ENCODE measurements at places on chromosomes 5 and 9.

DNA sequence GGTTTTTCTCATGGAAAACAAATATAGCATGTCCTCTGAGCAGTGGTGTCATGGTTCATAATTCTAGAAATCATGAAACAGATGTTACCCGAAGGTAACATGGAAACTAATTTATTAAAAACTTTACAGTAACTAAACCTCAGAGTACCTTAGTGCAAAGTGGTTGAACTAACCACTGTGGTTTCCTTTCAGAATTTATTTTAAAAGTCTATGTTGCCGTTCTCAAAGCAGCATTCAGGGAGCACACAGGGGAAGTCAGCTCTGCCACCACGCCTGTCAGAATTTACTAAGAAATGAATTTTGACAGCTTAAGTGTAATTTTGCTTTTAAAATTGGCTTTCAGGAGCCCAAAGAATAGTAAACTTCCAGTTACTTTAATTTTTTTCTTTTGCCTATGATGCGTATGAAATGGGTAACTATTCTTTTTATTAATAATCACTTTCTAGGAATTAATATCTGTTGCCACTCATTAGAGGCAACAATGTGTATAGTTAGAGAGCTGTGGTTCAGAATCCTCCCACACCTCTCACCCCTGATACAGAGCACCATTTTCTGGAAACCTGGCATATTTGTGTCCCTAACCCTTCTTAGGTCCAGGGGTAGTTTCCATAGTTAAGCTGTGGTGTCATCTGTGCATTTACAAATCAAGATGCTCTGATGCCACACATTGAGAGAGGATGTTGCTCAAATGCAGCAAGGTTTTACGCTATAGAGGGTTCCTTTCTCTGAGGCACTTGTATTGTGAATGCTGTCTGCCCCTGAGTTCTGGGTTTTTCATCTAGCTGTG is 202.6 kb downstream of the ZSWIM6 start:
- DNase-seq: no peak

- no peak for DNase-seq
Measured at GRCh38 chr9:109994141-109994540, 213.8 kb downstream of the C9orf152 start.

DNA sequence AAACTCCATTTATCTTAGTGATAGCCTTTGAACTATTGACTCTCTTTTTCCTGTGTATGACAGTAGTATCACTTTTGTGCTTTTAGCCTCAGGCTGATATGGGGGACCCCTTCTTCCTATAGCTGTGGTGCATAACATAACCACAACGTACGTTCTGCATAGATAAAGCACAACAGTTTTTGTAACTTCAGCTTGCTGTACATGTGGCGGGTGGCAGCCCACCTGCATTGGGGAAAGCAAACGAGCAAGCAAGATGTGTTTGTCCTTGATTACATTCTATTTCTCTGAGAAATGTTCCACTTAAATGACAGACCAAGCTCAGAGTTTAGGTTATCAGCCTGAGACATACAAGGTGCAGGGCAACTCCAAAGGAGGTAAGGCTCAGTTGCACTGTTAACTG is 309.4 kb downstream of the KDM4C start:
- no peak for DNase-seq

GRCh38 chr5:107383414-107383813 is 287.3 kb downstream of the EFNA5 start:
- no peak for DNase-seq

DNA sequence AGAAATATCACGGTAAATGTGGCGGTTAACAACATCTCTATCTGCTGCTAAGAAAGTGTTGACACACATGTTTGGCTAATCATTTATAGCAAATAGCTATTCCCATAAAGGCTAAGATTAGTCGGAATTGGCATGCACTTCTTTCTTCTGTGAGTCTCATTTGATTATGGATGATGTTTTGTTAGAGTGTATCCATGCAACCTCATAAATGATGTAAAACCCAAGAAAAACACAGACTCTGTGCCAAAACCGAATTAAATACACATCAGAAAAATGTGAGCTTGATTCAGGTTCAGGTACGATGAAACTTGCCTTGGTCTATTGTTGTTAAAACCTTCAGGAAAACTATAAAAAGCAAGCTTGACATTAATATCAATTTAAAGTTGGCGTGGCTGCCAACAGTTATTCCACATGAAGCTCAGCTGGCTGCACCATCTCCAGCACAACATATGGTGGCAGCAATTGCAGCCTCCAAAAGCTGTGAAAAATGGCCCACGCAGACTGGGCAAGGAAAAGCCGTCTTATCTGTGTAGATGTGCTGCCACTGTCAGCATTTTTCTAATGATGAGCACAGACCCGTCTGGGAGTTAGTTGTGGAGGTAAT is 41.1 kb upstream of the ICE1 start:
- DNase-seq: no peak

DNA sequence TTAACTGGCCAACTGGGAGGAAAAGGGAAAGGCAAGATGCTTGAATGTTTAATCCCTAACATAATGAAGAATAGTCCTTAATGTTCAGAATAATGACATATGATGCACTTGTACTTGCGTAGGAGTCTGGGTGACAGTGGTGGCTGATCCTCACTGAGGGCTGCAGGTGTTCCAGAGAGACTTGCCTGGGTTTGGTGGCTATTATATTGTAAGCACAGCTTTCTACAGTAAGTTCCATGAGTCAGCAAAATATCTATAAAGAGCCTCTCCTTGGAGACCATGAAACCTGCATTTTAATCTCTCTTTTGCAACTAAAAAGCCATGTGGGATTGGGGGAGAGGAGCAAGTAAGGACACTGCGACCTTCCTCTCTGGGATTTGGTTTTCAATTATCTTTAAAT is 1.9 kb upstream of the NPR2 start:
- no peak for DNase-seq

DNA sequence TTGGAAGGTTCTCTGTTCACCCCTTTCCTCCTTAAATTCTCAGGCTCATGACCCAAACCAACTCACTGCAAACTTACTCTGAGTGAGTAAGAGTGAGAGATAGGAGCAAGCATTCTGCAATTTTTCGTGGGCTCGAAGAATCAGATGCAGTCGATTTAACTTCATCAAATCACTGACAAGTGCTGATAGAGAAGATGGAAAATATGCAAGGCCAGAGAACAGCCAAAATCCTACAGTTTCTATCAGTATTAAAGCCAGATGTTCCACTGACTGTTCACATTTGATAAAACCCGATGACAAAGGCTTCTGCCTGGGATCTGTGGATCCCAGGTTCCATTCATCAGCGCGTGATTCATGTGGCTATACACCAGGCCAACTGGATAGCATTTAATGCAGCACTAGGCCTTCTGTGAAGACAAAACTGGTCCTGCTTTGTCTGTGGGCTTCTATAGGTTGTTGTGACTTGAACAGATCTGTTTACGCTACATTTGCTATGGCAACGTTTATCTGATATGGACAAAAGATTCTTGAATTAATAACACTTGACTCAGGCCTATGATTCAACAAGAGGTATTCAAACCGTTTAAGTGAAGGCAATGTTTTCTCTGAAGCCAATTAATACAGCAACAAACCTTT is 251.2 kb downstream of the NFIB start:
- no peak for DNase-seq

DNA sequence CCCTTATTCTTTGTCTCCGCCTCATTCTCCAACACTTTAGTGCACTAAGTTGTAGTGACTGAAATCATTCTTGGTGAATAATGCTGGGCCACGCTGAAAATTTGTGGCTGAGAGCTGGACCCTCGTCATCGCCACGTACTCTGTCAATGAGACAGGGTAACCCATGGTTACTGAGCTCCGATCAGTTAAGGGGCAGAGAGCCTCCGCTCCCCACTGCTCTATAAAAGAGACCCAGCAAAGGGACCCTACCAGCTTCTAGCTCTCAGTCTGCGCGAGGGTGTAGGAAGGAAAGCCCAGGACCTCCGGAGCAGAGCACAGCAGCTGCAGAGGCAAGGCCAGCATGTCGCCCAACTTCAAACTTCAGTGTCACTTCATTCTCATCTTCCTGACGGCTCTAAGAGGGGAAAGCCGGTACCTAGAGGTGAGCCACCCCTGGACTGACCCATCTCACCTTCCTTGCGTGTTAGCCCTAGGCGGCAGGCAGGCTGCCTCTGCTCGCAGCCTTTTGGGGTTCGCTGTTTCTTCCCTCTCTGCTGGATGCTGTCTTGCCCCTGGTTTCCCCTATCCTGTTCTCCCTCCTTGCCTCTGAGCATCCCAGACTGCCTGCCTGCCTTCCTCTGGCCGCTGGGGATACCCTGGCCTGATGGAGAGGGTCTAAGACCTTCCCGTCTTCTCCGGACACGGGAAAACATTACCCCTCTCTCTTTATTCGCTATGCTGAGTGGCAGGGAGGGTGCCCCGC is at the start of gene CRHBP:
Gene CRHBP (plus strand): TSS at position 251 of the 742 bp plus-strand sequence. CDS start 90 bp downstream, at position 341.
- DNase-seq: no peak

DNA sequence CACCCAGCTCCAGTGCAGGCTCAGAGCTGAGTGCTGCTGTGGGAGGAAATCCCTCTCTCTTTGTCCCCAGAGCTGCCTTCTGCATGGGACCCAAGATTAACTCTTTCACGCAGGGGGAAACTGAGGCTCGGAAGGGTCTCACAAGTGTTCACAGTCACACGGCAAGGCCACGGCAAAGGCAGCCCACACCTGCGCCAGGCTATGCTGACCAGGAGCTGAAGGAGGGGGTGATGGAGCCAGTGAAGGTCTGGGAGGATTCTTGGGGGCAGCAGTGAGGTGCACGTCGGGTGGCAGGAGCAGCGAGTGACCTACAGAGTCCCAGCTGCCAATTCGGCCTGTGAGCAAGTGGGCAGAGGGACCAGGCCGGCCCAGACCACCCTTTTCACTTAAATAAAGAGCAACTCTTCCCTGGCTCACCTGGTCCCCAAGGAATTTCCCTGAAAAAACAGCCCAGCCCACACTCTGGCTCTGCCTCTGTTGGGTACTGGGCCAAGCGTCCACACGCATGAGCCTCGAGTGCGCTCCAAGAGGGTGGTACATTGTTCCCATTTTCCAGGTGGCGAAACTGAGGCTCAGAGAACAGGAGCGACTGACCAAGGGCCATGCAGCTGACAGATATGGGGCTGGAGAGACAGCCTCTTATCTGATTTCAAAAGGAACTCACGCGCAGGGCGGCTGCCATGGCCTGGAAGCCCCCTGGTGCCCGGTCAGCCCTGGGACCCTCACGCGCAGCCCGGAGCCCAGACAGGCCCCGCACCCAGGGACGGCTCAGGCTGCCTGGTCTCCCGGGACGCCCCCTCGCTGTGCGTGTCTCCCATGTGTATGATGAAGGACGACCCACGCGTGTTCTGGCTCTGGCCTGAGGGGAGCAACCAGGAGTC is 28.2 kb downstream of the SARDH start:
- DNase-seq: no peak

DNA sequence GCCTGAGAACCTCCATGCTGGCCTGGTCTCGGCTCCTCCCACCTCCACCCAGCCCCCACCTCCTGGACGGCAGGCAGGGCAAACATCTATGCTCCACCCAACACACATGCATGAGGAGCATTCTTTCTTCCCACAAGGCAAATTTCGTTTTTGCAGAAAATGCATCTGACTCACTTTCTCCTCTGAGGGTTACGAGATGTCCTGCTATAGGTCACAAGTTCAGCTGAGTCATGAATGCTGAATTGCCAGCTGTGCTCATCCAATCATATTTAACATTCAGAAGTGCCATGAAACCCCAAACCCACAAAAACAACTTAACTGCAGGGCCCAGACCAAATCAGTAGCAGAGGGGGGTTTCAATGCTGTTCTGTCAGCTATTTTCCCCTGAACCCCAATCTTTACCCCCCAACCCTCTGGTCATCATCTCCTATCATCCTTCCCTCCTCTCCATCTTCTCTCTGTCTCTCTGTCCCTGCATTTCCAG is 39.0 kb upstream of the OSMR start:
- DNase-seq: no peak

DNA sequence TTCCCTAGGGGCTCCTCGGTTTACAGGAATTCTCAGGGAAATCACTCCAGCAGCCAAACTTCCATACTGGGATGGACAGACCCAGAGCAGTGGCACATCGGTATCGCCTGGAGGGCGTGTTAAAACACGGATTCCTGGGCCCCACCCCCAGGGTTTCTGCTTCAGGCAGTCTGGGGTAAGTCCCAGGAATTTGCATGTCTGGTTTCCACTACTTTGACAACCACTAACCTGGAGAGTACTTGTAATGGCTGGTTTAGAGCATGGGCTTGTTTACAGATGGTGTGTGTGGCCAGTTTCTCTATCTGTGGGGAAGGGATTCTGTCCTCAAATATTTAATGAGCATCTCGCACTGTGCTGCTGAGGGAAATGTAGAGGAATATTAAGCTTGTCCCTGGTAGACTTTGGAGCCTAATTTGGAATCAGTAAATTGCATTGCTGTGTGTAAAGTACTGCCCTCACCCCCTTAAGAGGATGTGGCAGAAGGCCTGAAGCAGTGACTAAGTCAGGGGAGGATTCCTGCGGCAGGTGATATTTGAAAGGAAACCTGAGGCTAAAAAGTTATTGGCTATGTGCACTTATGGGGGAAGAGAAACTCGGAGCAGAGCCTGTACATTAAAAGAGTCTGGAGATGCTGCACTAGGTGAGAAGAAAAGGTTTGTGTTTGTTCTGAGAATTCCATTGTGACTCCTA is 18.6 kb upstream of the TJP2 start:
- DNase-seq: no peak

GRCh38 chr9:92160786-92161185 is 45.6 kb upstream of the SPTLC1 start:
- no peak for DNase-seq

- DNase-seq: no peak
Measured at GRCh38 chr9:27749838-27750237, 176.6 kb upstream of the C9orf72 start.

DNA sequence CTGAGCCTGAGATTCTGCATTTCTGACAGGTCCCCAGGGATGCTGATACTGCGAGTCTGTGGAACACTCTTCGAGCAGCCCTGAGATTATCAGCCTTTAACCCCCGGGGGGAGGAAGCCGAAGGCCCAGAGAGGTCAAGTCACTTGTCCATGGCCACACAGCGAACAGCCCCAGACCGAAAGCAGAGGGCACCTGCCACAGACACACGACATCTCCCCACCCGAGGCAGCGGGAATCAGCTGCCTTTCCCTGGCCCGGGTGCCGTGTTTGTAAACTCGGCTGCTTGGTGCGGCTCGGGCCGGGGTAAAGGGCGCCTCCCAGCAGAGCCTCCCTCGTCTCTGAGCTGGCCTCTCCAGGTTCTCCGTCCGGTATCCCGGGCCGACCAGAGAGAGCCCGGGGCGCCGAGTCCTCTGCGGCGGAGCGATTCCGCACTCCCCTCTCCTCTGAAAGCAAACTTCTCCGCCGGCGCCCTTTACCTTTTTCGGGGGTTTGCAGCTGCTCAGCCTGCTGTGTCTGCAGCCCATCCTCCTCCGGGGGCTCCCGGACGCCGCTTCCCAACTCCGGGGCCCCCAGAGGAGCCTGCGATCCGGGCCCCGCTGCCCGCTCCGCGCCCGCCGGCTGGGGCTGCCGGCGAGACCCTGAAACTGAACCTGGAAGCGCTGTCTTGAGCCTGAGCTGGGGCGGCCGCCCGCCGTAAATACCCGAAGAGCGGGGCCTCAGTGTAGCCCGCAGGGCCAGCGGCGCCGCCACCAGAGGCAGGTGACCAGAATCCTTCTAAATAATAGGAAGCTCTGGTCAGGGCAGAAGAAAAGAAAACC is at the start of gene CCDC69:
Gene CCDC69 (minus strand): TSS at position 646 of the 818 bp plus-strand sequence. CDS start 122 bp downstream, at position 524.
- DNase-seq: peak; percentile 64

GRCh38 chr5:31412324-31412723 is 119.6 kb downstream of the DROSHA start:
- DNase-seq: no peak

Measured in SK-N-DZ (cell line).